ENCODE measurements at places on chromosomes 1 and 21.

GRCh38 chr21:37615962-37616361 is 249.4 kb downstream of the DYRK1A start:
- DNase-seq: no peak

- DNase-seq: no peak
These were observed at the start of gene MPL for GRCh38 chr1:43337588-43337987. Gene MPL (plus strand): TSS chr1:43337818. CDS start chr1:43337849, 31 bp downstream.

GRCh38 chr1:201226859-201227488 is 36.4 kb downstream of the IGFN1 start:
- DNase-seq: peak; percentile 30

DNA sequence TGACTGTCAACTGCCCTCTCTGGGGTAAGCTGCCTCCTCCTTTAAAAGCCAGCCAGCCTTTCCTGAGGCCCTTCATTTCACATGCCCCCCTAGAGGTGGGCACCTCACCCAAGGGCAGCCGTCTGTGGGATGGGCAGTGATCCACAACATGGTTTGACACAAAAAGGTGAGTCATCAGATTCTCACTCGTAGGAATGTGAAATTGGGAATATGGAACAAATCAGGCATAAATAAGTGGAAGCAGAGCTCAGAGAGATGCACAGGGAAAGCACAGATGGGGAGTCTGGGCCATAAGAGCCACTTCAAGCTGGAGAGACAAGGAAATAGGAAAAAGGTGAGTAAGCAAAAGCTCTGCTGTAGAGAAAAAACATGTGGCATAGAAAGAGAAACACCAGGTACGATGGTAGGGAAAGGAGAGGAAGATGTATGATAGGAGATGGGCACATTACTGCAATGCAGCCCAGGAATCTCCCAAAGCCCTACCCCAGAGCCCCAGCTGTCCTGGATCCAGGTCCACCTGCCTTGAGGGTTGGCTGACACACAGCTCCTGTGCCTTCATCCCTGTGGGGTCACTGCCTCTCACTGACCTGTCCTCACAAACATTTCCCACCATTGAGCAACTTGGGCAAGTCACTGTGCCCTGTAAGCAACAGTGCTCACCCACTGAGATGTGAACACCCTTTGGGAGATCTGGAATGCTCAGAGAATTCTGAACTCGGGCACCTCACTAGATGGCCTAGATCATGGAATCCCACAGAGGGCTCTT is 86.6 kb downstream of the ASTN1 start:
- no peak for DNase-seq

DNA sequence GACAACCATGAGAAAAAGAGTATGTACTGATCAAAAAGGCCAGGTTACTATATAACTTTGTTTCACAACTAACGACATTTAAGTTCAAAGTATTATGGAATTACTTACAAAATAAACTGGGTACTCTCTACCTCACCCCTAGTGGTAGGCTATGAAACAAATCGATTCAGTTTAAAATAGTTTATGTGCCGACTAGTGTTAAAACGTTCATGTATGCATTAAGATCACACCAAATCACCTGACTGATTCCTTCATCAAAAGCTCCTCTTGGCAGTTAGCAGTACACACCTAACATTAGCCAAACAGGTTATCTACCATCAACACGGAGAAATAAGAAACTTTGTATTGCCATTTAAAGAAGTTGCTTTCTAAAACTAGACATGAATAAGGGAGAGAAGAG is 137.1 kb downstream of the AKT3 start:
- no peak for DNase-seq

DNA sequence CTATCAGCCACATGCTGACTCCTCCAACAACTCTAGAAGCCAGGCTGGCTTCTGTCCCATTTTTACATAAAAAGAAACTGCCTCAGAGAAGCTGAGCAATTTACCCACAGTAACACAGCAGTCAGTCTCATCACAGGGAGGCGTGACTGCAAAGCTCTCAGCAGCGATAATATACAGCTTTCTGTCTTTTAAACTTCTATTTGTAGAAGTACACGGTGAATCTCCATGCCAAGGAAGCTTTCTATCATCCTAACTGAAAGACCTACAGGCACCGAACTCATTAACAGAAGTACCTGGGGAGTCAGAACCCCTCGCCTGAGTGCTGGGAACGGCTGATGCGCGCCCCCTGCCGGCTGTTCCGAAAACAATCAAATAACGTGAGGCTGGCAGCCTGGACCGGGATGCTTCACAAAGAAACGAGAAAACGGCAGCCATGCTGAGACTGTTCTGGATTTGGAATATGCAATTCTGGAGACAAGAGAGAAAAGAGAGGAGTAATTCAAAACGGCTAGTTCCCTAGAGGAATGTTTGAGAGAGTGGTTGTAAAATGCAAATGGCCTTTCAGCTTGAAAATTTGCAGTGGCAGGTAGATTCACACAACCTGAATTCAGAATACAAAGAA is 43.5 kb upstream of the RAB4A start:
- peak; percentile 86 for DNase-seq

DNA sequence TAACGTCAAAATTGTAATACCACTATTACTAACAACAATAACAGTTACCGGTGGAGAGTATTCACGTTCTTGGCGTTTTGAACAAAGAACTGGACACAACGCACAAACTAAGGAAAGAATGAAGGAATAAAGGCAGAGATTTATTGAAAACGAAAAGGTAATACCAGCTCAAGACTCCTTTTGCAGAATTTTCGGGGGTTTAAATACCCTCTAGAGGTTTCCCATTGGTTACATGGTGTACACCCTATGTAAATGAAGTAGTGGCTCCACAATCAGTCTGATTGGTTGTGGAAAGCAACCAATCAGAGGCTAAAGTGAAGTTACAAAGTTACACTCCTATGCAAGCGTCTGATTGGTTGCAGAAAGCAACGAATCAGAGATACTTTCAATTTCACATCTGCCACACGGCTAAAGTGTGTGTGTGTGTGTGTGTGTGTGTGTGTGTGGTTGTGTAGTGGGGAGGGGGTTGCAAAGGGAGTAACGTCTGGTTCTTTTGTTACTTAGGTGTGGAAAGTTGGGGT is 1.1 kb upstream of the GTF2B start:
- DNase-seq: no peak

- DNase-seq: no peak
These were observed 29.1 kb downstream of the TMCO4 start for GRCh38 chr1:19770436-19771190.

GRCh38 chr1:145729196-145729595 is 9.9 kb downstream of the CD160 start:
- DNase-seq: no peak

DNA sequence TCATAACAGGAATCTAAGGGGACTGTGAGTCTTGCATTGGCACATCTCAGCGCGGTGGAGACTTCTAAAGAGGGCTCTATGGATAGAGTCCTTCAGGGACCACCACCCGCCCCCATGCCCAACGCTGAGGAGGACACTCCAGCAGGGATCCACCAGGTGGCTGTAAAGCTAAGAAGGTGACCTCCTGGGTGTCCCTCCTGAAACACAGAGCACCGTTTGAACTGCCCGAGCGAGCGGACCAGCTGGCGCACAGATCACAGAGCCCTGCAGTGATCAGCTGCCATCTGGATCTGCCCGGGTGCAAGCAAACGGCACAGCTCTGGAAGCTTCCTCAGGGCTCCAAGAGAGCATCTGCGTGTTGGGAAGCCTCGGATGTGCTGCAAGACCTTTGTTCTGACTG is 51.3 kb upstream of the LYST start:
- no peak for DNase-seq

Measured in lower lobe of right lung (tissue), 2 donors.